NCI-H2081 treated with DMSO at 0.1 percent for 48 hours (cell line): ENCODE measurements at places on chromosomes 1 and 21.

GRCh38 chr1:7585216-7585907 is 185.7 kb upstream of the VAMP3 start:
- DNase-seq = no peak

GRCh38 chr1:178412400-178412770 is 84.4 kb downstream of the CLEC20A start:
- no peak for DNase-seq

DNA sequence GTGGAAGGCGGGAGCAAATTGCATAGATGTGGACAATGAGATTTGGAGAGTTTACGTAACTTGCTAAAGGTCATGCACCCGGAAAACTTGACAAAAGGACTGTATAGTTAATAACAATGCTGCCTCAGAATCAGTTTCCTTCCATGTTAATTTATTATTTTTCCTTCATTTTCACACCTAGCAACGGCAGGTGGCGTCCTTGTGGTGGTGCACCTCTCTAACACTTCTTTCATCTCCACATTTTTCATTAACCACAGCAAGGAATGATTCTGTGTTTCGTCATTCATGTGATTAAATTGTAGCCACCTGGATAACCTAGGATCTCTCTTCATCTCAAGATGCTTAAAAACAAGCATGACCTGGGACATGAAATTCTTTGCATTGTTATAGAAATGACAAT is 2133.0 kb downstream of the NCAM2 start:
- no peak for DNase-seq

DNA sequence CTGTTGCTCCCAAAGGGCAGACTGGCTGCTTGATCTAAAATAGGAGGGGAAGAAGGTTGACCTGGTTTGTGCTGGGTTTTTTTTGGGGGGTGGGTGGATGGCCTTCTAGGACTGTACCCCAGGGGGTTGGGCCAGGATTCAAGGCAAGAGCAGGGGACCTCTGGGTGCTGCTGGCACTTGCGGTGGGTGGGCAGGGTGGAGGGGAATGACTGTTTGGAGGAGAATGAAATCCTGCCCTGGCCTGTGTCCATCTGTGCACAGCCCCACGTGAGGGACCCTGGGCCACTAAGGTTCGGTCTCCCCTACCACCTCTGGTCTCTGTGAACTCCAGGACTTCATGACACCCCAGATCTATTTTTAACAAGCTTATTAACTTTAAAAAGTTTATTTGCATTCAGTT is 414.2 kb downstream of the PTPRU start:
- DNase-seq = no peak

GRCh38 chr21:33197496-33197895 is 32.2 kb upstream of the IFNAR2 start:
- DNase-seq = no peak

- DNase-seq = no peak
Observed at GRCh38 chr21:34647555-34647954, 21.2 kb upstream of the CLIC6 start.

GRCh38 chr1:233188061-233188460 is 107.5 kb downstream of the PCNX2 start:
- no peak for DNase-seq

GRCh38 chr1:90708236-90708786 is 8.8 kb downstream of the BARHL2 start:
- DNase-seq = no peak

GRCh38 chr1:228734881-228735801 is at the start of gene RHOU:
Gene RHOU (plus strand): TSS chr1:228735479. CDS start chr1:228735743, 264 bp downstream.
- DNase-seq = no peak

GRCh38 chr1:183365676-183366075 is 52.5 kb downstream of the NMNAT2 start:
- no peak for DNase-seq

GRCh38 chr21:45104560-45104959 is 30.2 kb downstream of the ADARB1 start:
- DNase-seq = no peak

GRCh38 chr1:41566274-41566885 is 81.9 kb upstream of the EDN2 start:
- no peak for DNase-seq

GRCh38 chr1:163535807-163536206 is 214.1 kb downstream of the NUF2 start:
- no peak for DNase-seq

DNA sequence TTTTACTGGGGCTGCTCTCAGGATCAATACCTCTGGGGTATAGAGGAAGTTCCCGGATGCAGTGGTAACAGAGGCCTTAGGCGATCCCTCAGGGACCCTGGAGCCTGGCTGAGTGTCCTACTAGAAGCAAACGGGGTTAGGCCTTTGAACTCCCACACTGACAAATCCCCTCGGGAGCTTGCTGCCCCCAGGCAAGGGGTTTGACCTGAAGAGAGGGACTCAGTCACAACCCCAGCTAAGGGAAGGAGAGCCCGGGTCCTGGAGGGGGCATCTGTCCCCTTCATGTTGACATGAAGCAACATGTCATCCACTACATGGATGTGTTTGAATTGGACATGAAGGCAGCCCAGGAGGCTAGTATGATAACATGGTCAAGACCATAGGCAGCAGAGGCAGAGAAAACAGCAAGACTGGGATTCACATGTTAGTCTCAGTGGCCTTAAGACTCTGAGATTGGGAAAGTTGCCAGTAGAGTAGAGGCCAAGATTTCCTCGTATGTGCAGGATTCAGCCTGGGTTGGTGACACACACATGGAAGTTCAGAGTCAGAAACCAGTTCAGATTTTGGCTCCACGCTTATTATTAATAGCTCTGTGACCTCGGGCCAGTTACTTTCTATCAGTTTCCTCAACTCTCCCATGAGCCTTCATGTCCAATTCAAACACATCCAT is 101.5 kb downstream of the KCNN3 start:
- no peak for DNase-seq

DNA sequence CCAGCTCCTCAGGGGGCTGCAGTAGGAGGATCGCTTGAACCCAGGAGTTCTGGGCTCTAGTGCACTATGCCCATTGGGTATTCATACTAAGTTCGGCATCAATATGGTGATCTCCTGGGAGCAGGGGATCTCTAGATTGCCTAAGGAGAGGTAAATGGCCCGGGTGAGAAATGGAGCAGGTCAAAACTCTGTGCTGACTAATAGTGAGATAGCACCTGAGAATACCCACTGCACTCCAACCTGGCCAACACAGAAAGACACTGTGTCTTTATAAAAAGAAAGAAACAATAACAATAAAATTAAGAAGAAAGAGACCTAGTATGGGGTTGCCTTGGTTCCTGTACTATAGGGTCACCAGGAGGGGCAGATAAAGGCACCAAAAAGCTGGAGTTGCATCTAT is 13.7 kb upstream of the DUSP12 start:
- DNase-seq = no peak

GRCh38 chr1:39453603-39454002 is 37.8 kb upstream of the BMP8A start:
- no peak for DNase-seq

DNA sequence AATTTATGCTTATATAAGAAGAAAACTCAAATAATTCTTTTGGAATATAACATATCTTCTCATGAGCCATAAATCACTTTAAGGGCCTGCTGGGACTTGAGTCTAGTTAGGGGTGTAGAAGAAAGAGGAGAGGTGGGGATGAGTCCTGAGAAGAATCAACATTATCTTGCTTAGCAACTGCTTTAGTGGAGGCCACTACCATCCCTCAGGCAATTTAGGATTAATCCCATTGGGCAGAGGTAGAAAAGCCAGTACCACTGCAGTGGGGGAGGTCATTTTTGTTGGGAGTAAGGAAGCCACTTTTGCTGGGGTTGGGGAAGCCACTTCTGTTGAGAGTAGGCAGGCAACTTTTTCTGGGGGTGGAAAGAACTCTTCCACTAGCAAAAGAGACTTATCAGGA is 47.7 kb downstream of the SLC2A1 start:
- DNase-seq = no peak

DNA sequence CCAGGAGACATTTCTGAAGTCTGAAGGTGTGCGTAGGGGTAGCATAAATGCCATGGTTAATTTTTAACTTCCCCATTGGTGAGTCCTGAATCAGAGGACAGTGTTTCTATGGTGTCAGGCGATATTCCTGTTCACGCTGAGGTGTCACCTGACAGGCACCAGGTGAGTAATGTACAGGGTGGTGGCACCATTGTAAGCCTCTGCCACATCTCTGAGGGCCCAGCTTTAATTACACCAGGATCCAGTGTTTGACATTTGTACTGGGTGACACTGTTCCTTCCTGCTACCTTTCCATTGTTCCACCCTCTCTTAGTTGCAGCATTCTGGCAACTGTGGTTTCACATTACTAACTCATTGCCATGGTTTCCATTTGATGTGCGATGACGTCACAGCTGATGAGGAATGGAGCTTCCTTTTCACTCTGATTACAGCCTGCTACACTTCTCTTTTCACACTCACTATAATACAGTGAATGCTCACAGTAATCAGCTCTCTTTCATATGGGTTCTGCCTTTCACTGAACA is 40.6 kb upstream of the MARK1 start:
- DNase-seq = peak; percentile 19

DNA sequence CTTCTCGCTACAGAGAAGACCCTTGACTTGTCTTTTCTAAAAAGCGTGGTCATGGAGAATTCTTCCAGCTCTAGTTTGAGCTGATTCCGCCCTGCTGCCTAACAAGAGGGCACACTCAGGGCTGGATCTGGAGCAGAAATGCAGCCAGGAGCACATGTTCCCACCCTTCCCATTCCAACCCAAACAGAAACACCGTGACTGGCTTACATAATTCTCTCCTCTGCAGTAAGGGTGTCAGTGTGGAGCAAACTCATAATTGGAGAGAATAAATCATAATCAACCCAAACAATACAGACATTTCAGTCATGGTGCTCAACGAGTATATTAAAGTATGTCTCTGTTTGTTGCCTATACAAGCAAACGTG is 34.5 kb downstream of the CTNNBIP1 start:
- no peak for DNase-seq

DNA sequence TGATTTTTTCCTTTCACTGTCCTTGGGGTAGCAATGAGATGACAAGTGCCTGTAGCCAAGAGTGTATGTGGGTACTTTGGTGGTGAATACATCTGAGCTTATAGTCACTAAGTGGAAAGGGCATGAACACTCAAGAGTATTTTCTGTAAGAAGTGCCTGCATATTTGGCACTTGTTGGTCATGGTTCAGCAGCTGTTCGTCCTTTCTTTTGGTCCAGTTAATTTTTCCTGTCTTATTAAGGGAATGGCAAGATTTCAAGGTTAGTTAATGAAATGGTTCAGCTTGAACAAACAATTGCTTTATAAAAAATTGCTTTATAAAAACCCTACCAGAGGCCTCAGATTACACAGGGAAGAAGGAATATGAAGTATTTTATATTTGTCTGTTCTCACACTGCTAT is 48.6 kb upstream of the GPR52 start:
- DNase-seq = no peak

DNA sequence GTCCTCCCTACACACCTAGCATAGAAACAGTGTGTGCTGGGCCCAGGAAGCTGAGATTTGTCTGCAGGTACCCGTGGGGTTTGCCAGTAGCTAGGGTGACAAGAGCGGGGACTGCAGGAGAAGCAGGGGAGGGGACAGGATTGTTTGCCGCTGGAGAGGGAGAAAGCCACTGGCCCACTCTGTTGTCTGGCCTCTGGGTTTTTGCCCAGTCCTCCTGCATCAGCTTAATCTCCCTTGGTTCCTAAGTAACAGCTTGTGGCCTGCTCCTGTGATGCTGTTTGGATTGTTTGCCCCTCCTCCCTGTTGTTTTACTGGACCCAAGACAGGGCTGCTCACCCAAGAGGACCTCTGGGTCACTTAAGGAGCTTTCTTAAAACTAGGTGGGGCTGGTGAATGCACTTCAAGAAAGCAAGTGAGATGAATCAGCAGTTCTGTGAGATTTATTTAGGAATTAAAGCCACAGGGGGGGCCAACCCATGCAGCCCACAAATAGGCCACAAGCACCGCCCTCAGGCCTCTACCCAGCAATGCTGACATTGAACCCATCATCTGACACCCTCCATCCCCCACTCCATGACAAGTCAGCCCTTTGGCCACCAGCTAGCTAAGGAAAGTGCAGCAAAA is 142.8 kb downstream of the ZZZ3 start:
- no peak for DNase-seq
